Activated naive CD8-positive, alpha-beta T cell treated with anti-CD3 and anti-CD28 coated beads for 36 hours (primary cell): ENCODE measurements at places on chromosomes 3 and 15. TPM values are rescaled to one million over a fixed set of nuclear protein-coding genes. Genes with fewer than 3 reads are reported as not detected.

DNA sequence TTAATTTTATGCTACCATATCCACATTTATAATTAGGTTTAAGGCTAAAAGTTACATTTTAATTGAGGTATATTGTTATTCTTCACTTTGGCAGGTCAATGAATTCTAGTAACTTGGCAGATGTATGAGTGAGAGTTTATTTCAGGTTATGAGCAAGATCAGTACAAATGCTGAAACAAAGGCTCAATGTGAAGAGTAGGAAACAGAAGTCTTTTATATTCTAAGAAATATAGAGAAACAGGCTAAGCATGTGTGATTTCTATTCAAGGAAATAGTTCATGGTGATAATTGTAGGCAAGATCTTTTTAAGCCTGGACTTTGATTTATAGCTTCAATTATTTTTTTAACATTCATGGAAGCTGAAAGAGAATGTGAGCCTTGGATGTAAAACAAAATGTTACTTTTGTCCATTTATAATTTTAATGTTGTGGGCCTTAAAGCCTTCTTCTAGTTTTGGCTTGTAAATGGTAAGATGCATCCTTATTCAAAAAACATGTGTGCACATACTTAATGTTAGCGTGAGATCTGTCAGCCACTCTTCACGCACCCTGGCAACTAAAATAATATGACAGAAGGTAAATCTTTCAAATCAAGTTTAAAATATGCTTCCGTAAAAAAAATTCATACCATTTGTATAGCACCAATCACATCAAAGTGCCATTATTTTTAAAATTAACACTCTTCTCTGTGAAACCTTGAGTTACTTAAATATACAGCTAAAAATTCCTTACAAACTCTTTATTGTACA is 22.8 kb upstream of the OSTN start:
- no peak overlapping the region for H3K27ac ChIP-seq
- H3K27me3 ChIP-seq: no peaks in the 10 kb centered on the region
- H3K4me1 ChIP-seq: no peaks in the 10 kb centered on the region
- DNase-seq: no peak

DNA sequence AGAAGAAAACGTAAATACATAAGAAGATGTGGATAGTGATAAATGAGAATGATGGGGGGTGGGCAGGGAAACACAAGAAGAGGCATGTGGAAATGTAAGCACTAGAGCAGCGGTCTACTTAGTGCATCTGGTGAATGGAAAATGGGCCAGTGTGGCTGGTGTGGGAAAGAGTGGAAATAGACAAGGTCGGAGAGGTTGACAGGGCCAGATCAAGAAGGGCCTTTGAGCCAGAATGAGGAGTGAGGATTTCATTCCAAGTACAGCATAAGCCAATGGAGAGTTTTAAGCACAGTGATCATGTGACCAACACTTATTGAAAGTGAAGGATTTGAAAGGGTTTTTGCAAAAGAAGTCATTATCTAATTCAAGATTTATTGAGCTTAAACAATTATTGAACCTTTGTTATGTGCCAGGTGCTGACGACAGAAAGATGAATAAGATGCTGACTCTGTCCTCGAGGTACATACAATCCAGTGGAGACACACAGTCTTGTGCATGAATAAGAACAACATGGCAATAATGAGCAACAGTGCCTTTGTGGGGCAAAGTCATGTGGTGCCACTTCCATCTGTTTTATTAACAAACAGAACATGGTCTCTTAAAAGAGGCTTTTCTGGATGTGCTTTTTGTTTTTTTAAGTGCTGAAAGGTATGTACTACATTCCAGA is 124.1 kb downstream of the MFSD1 start:
- H3K36me3 ChIP-seq: no peaks in the 10 kb centered on the region
- no peak for DNase-seq
- no peak overlapping the region for H3K4me3 ChIP-seq
- peaks cover 4% of the 10 kb centered on the region for H3K4me1 ChIP-seq

RTP2 gene
- total RNA-seq: not detected

CLSTN2 gene
- total RNA-seq: 0.08 TPM

DNA sequence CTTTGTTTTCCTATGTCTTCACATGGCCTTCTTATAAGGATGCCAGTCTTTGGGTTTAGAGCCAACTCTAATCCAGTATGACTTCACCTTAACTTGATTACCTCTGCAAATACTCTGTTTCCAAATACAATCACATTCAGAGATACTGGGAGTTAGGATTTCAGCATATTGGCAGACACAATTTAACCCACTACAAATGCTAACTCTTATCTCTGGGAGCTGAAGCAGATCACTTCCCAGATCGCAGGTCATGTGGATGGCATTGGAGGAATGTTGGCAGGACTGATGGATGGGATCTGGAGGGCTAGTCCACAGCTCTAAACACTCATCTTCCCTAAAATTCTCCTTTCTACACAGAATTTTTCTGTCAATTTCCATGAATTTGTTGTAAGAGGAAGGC is 46.2 kb upstream of the ADGRG7 start:
- H3K4me1 ChIP-seq: peaks cover 5% of the 10 kb centered on the region
- H3K27ac ChIP-seq: no peak overlapping the region
- H3K36me3 ChIP-seq: no peaks in the 10 kb centered on the region
- no peak overlapping the region for H3K4me3 ChIP-seq
- DNase-seq: no peak

- DNase-seq: no peak
- no peaks in the 10 kb centered on the region for H3K4me1 ChIP-seq
- no peaks in the 10 kb centered on the region for H3K36me3 ChIP-seq
- no peak within 1 kb of the TSS for H3K27ac ChIP-seq
- no peaks in the 10 kb centered on the region for H3K27me3 ChIP-seq
- no peak within 1 kb of the TSS for H3K4me3 ChIP-seq
Observed at GRCh38 chr3:63652066-63652725, at the start of gene SNTN. Gene SNTN, plus strand, starts transcription at chr3:63652675. Its CDS starts 13 bp downstream, at chr3:63652688.

SLC51B gene
- total RNA-seq: not detected

- H3K36me3 ChIP-seq: no peaks in the 10 kb centered on the region
- no peaks in the 10 kb centered on the region for H3K27me3 ChIP-seq
- no peak overlapping the region for H3K27ac ChIP-seq
- no peaks in the 10 kb centered on the region for H3K4me1 ChIP-seq
- H3K4me3 ChIP-seq: no peak overlapping the region
- no peak for DNase-seq
Observed at GRCh38 chr15:40420071-40420713, 14.6 kb downstream of the IVD start.

- H3K36me3 ChIP-seq: no peaks in the 10 kb centered on the region
- peaks cover 2% of the 10 kb centered on the region for H3K4me1 ChIP-seq
- H3K27me3 ChIP-seq: no peaks in the 10 kb centered on the region
- no peak overlapping the region for H3K27ac ChIP-seq
- H3K4me3 ChIP-seq: no peak overlapping the region
- DNase-seq: no peak
Observed at GRCh38 chr3:62210011-62210410, 163.3 kb downstream of the FEZF2 start.

LSMEM2 gene
- not detected for total RNA-seq

GRCh38 chr15:52021128-52021671 is 2.2 kb downstream of the MAPK6 start:
- peaks cover 39% of the 10 kb centered on the region for H3K4me1 ChIP-seq
- H3K36me3 ChIP-seq: peaks cover 9% of the 10 kb centered on the region
- DNase-seq: peak; percentile 65

HESX1 gene
- total RNA-seq: 0.35 TPM

DNA sequence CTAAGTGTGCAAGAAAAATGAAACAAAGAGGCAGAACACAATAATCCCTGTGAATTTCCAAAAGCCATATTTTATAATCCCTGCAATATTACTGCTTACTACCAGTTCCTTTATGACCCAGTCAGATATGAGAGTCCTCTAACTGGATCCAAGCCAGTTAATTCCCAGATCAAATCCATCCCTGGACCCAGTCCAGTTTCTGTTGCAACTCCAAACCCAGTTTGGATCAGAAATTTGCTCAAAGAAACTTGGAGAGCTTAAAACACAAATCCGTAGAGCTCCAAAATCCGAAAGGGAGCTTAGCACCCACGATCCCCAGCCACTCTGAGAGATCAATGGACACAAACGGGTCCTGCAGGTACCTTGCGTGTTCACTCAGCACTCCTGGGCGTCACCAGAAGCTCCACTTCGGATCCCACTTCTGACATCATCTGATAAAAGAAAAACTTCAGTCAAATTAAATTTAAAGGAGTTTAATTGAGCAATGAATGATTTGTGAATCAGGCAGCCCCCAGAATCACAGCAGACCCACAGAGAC is 32.6 kb upstream of the THUMPD3 start:
- H3K4me1 ChIP-seq: no peaks in the 10 kb centered on the region
- peaks cover 4% of the 10 kb centered on the region for H3K27me3 ChIP-seq
- H3K36me3 ChIP-seq: no peaks in the 10 kb centered on the region

SH2D7 gene
- not detected for total RNA-seq

SLC28A2 gene
- not detected for total RNA-seq

PLA1A gene
- total RNA-seq: not detected

- H3K36me3 ChIP-seq: no peaks in the 10 kb centered on the region
- no peak overlapping the region for H3K27ac ChIP-seq
- H3K4me3 ChIP-seq: no peak overlapping the region
Observed at GRCh38 chr15:90684281-90684680, 32.9 kb upstream of the BLM start.

DNA sequence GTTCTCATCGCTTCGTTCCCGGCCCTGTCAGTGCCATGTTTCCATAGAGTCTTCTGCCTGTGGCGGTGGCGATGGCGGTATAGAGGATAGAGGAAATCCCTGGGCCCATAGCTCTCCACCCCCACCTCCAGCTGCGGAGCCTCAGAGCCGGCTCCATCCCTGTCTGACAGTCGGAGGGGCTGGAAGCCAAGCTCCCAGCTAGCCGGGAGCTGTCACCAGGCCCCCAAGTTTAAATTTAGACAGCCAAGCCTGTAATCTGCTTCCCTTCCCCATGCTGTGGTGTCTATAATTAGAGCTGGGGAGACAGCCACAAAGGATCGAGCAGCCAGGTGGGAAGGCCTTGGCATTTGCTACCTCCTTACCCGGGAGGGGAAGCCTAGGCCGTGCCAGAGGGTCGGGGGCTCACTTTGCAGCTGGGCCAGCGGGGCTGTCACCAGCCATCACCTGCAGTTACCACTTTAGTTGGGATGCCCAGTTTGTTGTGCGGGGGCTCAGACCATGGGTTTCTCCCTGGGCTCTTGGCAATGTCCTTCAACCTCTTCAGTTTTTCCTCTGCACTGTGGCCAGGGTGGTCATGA is 56.3 kb upstream of the SEC13 start:
- DNase-seq: no peak
- no peaks in the 10 kb centered on the region for H3K27me3 ChIP-seq
- no peak overlapping the region for H3K4me3 ChIP-seq

GABRR3 gene
- not detected for total RNA-seq

- no peak for DNase-seq
- no peaks in the 10 kb centered on the region for H3K4me1 ChIP-seq
- peaks cover 3% of the 10 kb centered on the region for H3K36me3 ChIP-seq
- no peak overlapping the region for H3K4me3 ChIP-seq
- H3K27me3 ChIP-seq: no peaks in the 10 kb centered on the region
Observed at GRCh38 chr3:4162096-4162495, 141.1 kb upstream of the SETMAR start.

DNA sequence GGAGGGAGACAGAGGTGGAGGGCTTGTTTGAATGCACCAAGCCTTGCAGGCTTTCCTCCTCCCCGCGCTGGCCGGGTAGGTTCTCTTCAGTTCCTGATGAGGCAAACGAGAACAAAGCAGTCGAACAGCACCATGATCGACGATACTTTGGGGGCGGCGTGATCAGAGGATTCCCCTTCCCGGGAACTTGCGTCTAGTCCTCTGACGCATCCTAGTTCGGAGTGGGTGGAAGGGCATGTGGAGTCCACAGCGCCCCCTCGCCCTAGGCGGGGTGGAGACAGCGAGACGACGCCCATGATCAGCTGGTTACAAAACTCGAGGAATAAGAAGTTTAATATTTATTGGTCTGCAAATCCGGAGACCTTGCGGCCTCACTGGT is 452 bp upstream of the SV2B start:
- H3K4me3 ChIP-seq: peak overlapping the region; percentile 64
- peak; percentile 50 for DNase-seq
- H3K4me1 ChIP-seq: peaks cover 14% of the 10 kb centered on the region
- no peaks in the 10 kb centered on the region for H3K36me3 ChIP-seq
- no peak overlapping the region for H3K27ac ChIP-seq

- DNase-seq: no peak
- no peaks in the 10 kb centered on the region for H3K27me3 ChIP-seq
- no peak overlapping the region for H3K27ac ChIP-seq
Observed at GRCh38 chr3:113113361-113113760, 98.0 kb upstream of the BOC start.

GRCh38 chr3:30894521-30895251 is at the start of gene GADL1:
Gene GADL1, minus strand, starts transcription at chr3:30894661. Its CDS starts 47 bp downstream, at chr3:30894614.
- peak within 1 kb of the TSS; percentile 50 for H3K4me3 ChIP-seq
- no peaks in the 10 kb centered on the region for H3K36me3 ChIP-seq
- peak; percentile 36 for DNase-seq
- peaks cover 50% of the 10 kb centered on the region for H3K27me3 ChIP-seq
- H3K27ac ChIP-seq: no peak within 1 kb of the TSS

DNA sequence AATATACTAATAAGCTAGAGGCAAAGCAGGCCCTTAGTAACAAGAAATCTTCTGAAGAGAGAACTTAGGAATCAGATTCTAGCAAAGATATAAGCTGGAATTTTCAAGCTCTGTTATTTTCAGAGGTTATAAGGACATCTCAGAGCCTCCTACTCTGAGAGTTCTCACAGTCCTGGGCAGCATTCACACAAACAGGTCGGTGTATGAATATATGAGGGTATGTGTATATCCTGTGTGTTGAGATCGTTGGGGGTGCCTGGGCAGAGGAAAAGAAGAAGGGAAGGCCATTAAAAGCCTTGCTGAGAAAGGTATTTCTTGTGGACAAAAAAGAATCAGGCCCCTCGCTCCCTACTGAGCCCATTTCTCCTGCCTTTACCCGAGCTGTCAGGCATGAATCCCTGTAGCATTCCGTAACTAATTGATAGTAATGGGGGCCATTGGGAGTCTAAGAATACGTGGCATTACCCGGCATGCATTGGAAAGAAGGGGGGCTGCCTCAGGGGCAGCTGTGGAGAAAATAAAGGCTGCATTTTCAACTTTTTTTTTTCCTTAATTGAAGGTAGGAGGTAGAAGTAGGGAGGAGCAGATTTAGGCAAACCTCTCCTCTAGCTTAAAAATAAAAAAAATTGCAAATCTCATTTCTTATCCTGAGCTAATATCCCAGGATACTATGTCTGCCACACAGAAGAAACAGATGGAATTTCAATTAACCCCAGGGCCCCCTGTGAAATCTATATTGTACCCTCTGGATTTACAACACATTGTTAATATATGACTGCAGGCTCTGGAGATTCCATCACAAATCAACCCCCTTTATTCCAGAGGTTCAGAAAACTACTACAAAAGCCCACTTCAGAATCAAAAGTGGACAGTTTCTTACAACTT is 103.8 kb downstream of the GTPBP8 start:
- no peaks in the 10 kb centered on the region for H3K27me3 ChIP-seq
- H3K36me3 ChIP-seq: peaks cover 4% of the 10 kb centered on the region
- H3K4me3 ChIP-seq: no peak overlapping the region
- no peak overlapping the region for H3K27ac ChIP-seq
- H3K4me1 ChIP-seq: no peaks in the 10 kb centered on the region
- DNase-seq: no peak

- peak overlapping the region; percentile 34 for H3K27ac ChIP-seq
- H3K27me3 ChIP-seq: no peaks in the 10 kb centered on the region
- no peak for DNase-seq
- peaks cover 55% of the 10 kb centered on the region for H3K4me1 ChIP-seq
- H3K4me3 ChIP-seq: no peak overlapping the region
- H3K36me3 ChIP-seq: peaks cover 9% of the 10 kb centered on the region
Observed at GRCh38 chr3:130906374-130906995, 12.6 kb downstream of the ATP2C1 start.

CCR4 gene
- total RNA-seq: 8.8 TPM

GRCh38 chr3:138127636-138128365 is 4.4 kb downstream of the A4GNT start:
- DNase-seq: no peak
- no peak overlapping the region for H3K4me3 ChIP-seq
- H3K27me3 ChIP-seq: peaks cover 18% of the 10 kb centered on the region

SEMA3B gene
- total RNA-seq: 1.2 TPM
